ENCODE measurements at places on chromosomes 13 and 19. TPM values are rescaled to one million over a fixed set of nuclear protein-coding genes. Genes with fewer than 3 reads are reported as not detected.

DNA sequence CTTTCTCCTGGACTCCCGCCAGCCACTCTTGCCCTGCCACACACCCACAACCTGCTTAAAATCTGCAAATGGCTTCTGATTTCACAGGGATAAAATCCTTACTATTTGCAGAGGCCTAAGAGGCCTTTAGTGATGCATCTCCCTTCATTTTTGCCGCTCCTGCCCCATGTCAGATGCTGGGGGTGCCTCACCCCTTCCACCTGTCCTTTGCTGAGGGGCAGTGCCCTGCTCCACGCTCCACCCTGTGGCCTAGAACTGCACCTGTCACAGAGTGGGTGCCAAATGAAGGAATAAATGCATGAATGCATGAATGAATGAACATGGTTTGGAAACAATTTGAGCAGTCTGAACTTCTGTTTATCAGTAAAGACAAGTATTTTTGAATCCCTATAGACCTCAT lies 34.1 kb upstream of the UQCRFS1 start:
- DNase-seq, result no peak

DNA sequence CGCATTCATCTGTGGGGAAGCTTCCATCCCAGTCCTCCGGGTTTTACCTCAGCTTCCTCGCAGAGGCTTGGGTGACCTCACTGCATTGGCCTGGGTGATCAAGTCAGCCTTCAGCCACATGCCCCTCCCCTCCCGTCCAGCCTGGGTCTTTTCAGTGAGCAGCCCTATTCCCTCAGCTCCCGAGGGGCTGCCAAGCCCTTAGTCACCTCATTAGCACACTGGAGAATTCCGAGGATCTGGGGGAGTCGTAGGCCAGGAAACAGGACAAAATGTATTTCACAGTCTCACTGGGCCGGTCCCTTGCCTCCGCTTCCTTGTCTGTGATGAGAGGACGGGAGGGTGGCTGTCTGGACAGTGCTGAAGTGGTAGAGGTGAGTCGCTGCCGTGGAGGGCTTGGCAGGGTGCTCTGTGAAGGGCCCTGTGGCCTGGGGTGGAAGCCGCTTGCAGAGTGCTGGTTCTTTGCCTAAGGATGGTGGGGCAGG lies 19.9 kb downstream of the KDM4B start:
- DNase-seq, result peak; percentile 90

- peak; percentile 93 for DNase-seq
These were observed 30.7 kb upstream of the NFIC start for GRCh38 chr19:3335431-3336350.

- DNase-seq, result no peak
These were observed 7.2 kb downstream of the ACTN4 start for GRCh38 chr19:38654628-38655055.

DNA sequence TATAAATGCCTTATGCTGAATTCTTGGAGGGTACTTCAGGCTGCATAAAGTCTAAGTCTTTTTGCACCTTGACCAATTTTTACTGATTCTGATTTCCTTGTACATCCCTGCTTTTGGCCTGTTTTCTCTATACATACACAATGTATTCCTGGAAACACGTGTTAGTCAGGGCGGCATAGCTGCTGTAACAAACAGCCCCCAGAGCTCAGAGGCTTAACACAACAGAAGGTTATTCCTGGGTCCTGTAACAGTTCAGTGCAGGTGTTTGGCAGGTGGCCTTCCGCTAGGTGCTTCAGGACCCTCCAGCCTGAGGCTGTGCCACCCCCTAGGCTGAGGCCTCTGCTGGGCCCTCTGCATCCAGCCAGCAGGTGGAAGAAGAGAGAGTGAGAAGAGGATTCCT lies 82.9 kb downstream of the ZAR1L start:
- no peak for DNase-seq

DNA sequence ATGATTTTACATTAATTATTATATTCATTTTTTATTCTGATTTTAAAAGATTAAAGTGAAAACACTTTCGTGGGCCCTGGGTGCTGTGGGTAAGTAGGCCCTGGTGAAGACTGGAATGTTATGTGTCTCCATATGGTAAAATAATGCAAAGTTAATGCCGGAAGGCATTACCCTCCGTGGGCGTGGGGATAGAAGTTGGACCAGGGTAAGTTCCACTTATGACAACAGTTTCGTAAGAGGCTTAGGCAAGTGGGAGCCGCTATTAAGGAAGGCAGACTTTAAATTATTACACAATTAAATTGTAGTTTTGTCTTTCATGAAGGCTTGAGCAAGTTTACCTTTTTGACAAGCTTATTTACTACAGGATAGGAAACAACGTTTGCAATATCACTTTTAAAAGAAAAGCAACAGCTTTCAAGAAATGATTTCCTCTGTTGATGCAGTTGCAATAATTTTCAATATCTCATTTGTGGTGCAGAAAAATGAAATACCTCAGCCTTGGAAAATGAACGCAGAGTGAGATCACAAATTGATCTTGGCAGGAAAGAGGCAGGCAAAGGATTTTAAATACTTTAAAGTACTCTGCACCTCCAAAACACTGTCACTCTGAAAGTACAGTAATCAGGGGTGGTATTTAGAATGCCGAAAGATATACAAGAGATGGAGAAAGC lies 310.6 kb downstream of the DCT start:
- DNase-seq, result no peak

DNA sequence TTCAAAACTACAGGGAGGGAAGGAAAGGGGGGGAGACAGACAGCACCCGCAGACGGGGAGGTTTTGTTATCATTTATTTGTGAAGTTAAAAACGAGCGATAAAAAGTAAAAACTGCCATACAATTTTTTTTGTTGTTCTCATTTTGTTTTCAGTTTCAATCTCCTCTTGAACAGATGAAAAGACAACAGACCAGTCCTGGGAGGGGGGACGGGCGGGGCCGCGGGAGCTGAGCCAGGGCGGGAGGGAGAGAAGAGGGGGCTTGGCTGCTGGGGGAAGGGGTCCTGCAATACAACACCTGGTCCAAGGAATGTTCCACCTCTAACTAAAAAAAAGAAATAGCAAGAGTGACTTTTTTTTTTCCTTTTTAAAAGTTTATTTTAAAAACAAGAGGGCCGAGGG lies 11.3 kb downstream of the KHSRP start:
- no peak for DNase-seq

GRCh38 chr19:6228551-6229215 lies 51.1 kb downstream of the MLLT1 start:
- DNase-seq, result no peak

DNA sequence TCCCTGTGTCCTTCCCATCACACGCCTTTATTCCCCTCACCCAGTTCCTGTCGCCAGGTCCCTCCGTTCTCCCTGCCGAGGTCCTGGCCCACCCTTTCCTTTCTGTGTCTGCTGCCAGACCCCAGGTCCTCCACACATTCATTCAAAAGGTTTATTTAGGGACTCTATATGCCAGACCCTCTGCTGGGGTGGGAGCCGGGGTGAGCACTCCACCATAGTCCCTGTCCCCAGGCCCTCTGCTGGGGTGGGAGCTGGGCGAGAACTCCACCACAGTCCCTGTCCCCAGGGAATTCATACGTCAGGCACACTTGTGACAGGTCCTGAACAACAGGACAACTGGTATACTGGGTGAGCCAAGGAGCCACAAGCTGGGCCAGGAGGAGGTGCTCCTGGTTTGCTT lies 34.4 kb upstream of the TUBGCP3 start:
- DNase-seq, result no peak

DNA sequence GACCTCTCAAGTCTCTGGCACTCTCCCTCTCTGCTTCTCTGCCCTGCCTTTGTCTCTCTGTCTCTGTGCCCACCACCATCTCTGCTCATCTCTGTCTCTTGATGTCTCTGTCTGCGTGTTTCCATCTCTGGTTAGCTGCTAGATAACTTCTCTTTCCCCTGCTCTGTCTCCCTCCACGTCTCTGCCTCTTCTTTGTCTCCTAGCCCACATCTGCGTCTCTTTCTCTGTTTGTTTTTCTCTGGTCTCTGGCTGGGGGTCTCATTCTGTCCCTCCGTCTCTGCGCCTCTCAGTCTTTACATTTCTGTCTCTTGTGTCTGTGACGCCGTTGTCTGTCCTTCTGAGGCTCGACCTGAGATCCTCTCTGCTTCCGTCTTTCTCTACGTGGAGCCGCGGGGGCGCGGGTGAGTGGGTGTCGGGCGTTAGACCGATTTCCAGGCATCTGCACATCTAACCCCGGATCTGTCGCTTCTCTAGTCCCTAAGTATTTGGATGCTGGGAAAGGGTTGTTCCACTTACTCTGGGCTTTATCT lies 386 bp downstream of the GIPR start:
- DNase-seq, result no peak

- no peak for DNase-seq
These were observed 202.7 kb downstream of the SHISA2 start for GRCh38 chr13:25848812-25849745.

- DNase-seq, result no peak
These were observed 2041.1 kb downstream of the OLFM4 start for GRCh38 chr13:55069746-55070145.

DNA sequence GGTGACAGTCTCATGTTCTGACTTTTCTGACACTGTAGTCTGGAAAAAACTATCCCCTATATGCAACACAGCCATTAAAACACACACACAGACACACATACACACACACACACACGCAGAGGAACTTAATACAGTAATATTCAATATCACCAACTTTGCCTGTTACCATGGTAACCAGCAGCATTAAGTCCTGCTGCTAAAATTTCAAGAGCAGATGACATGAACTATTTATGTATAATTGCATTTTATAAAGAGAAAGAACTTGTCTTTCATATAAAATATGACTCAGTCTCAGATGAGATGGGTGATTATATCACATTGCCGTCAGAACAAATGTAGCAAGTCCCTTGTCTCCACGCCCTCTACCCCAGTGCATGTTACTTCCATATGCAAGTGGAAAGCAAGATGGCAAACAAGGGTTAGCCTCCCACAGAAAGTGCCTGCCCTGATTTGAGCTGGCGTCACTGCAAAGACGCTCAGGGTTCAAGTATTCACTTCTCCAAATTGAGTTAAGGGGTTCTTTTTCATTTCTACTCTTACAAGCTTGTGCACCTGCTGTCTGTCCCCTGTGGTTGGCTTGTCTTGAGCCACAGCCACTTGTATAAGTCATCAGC lies 576.8 kb downstream of the UQCRFS1 start:
- DNase-seq, result no peak

DNA sequence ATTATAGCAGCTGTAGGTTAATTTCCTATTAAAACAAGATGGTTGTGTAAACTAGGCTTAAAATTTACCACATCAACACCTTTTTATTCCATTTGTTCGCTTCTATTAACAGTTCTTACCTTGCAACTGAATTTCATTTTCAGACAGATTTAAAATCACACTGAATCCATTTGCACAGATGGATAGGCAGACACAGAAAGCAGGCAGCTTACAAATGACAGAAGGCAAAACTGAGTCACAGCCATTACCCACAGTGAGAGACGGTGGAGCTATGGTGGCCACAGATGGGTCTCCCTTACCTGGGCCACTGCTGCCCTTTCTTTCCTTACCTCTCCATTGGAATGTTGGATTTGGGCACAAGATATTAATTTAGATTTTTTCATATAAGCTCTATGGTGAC lies 1567.8 kb upstream of the SLC10A2 start:
- DNase-seq, result no peak

GRCh38 chr13:110894086-110894485 lies 20.8 kb downstream of the ANKRD10 start:
- DNase-seq, result no peak

GRCh38 chr13:67860315-67860714 lies 630.2 kb upstream of the PCDH9 start:
- no peak for DNase-seq

DNA sequence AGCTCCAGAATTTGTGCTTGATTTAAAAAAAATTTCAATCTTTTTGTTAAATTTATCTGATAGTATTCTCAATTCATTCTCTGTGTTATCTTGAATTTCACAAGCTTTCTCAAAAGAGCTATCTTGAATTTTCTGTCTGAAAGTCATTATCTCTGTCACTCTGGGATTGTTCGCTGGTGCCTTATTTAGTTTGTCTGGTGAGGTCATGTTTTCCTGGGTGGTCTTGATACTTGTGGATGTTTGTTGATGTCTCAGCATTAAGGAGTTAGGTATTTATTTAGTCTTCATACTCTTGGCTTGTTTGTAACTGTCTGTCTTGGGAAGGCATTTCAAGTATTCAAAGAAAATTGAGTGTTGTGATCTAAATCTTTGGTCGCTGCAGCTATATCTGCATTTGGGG lies 106.3 kb downstream of the TNFSF13B start:
- no peak for DNase-seq

DNA sequence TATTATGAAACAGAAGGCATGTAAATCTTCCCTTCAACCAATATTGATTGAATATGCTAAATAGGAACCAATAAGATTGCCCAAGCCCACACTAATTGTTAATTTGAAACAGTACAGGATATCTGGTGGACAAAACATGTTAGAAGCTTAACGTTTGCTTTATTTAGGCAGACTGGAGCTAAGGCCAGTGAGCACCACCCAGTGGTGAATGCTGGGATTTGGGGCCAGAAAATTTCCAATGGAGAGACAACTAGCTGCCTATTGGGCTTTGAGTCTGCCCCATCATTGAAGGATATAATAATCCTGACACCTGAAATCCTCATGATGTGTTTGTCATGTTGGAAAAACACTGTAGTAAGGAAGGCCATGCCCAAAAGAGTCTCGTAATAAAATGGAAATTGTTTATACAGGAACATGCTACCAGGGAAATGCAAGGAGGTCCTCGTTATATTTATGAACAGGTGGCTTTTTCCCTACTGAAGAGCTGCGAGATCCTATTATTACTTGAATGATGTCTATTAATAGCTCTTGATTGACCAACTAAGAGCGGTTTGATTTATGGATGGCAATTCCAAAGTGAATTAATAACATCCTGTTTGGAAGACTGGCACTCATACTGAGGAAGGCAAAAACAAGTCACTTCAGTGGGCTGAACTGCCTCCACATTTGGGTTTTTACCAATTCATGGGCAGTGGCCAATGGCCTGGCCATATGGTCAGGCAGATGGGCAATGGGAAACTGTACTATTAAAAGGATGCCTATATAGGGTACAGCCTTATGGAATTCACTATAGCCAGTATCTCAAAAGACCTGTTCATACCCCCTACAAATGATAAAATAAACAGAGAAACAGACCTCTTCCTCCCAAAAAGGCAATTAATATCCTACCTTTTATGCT lies 8.7 kb downstream of the SIGLECL1 start:
- DNase-seq, result no peak

The EFNA2 gene
- polyA plus RNA-seq, result 23.4 TPM

The HSH2D gene
- polyA plus RNA-seq, result 14.4 TPM

The IRGC gene
- polyA plus RNA-seq, result not detected

The MAG gene
- not detected for polyA plus RNA-seq

The ZNF583 gene
- under 0.01 TPM for polyA plus RNA-seq

The MICOS13 gene
- 110 TPM for polyA plus RNA-seq

The DLL3 gene
- 0.17 TPM for polyA plus RNA-seq

The ERVV-1 gene
- not detected for polyA plus RNA-seq

The PPP1R37 gene
- 21.6 TPM for polyA plus RNA-seq

The RFXAP gene
- 0.60 TPM for polyA plus RNA-seq

The KCNRG gene
- polyA plus RNA-seq, result 0.42 TPM

The ZIC5 gene
- polyA plus RNA-seq, result not detected

The ZNF845 gene
- 2.7 TPM for polyA plus RNA-seq

The ZIC2 gene
- polyA plus RNA-seq, result not detected
